ENCODE measurements at places on chromosomes 13 and 19.

GRCh38 chr13:20340759-20341171 is 108.6 kb upstream of the GJB6 start:
- no peak for DNase-seq

DNA sequence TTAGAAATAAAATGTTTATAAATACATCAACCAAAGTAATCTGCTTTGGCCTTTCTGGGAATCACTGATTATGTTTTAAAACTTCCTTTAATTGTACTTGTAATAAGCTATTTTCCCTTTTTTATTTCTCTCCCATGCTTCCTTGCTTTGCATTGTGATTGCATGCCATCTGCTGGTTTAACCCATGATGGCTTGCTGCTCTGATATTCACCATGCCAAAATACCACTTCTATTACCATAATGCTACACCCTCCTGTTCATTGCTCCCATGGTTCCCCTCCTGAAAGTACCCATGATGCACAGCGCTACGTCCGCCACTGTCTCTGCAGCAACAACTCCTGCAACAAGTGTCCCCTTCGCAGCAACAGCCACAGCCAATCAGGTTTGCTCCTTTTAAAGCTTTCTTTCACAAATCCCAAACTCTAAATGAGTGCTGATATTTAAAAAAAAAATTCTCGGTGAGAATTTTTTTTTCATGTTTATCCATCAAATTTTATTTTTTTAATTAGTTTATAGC is 67.7 kb upstream of the RAP2A start:
- no peak for DNase-seq

DNA sequence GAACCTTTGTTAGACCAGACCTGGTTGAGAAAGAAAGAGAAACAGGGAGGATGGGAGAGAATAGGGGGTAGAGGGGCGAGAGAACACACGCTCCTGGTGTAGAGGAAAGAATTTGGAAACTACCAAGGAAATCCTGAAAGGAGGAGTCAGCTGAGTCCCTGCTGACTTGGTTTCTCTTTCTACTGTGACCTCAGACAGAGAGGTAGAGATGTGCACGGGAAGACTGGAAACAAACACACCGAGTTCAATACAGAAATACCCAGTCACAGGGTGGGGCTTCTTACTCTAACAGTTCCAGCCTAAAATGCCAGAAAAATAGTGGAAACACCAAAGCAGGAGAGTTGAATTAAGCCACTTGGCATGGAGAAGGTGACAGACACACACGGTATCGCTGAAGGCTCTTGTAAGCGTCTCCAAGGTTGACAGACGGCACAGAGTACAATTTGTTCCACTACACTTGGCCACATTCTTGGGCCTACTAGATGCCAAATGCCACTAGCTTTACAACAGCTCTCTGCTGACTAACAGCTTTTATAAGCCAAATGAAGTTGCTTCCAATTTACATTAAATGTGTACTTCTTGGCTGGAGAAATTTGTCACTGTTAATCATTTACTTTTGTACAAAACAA is 28.1 kb downstream of the LATS2 start:
- DNase-seq, result peak; percentile 75

- DNase-seq, result no peak
These were observed 26.5 kb downstream of the ZNF607 start for GRCh38 chr19:37692956-37693620.

GRCh38 chr13:36528105-36528504 is 95.8 kb downstream of the CCNA1 start:
- DNase-seq, result no peak

DNA sequence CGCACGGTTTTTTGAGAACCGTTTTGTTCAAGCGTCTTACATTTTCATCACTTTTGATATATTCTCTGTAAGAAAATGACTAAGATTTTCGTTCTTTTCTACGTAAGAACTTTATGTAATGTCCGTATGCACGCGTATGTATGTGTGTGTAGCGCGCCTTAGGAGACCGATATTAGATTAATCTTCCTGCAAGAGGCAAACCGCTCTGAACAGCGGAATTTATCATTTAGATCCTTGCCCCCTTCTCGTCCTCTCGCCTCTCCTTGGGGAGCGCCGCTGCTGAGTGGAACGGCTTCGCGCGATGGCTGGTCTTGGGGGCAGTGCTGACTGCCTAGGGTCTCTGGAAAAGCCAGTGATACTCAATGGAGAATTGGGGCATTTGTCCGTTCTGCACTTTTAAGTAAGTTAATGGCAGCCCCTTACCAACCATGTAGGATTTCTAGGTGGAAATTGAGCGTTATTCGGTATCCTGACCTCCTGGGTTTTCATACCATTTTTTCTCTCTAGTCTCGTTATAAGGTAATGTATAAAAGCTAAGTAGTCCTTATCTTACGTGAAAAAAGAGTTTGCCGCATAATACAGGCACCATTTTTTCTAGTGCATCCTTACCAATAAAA is 4.7 kb downstream of the MAB21L1 start:
- DNase-seq, result no peak

- no peak for DNase-seq
These were observed 166.7 kb upstream of the TSHZ3 start for GRCh38 chr19:31515931-31516330.

DNA sequence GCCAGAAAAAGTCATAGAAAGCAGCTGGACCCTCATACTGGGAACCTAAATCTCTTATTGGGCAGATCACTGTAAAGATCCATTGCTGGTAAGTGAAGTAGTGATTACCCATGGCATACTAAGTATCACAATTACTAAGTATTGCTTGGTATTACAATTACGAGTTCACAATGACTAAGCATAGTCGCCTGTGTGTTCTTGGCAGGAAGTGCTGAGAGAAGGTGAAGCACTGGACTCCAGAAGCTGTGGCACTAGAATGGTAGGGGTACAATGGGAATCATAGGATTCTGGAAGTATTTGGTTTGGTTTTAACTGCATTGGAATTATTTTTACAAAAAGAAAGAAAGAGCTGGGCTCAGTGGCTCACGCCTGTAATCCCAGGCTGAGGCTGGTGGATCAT is 20.3 kb downstream of the LGALS16 start:
- DNase-seq, result no peak

GRCh38 chr13:55673910-55674309 is 1466.8 kb upstream of the PRR20A start:
- no peak for DNase-seq

DNA sequence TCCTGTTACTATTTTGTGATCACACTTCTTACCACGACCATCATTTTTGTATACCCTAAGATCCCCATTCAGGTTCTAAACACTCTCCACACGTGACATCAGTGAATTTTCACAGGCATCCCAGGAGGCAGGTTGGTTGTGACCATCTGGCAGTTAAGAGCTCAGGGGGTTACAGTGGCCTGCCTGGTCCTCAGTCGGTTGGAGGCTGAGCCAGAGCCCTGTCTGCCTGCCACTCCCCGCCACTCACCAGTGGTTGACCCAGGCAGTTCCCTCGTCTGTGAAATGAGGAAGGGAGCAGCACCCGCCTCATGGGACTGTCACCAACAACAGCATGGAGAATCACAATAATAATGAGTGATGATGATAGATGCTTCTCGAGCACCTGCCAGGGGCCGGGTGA is 36.4 kb upstream of the EHD2 start:
- no peak for DNase-seq

- no peak for DNase-seq
These were observed 13.1 kb upstream of the PDE4C start for GRCh38 chr19:18239303-18239702.

GRCh38 chr13:79604752-79605151 is 123.8 kb downstream of the NDFIP2 start:
- no peak for DNase-seq

DNA sequence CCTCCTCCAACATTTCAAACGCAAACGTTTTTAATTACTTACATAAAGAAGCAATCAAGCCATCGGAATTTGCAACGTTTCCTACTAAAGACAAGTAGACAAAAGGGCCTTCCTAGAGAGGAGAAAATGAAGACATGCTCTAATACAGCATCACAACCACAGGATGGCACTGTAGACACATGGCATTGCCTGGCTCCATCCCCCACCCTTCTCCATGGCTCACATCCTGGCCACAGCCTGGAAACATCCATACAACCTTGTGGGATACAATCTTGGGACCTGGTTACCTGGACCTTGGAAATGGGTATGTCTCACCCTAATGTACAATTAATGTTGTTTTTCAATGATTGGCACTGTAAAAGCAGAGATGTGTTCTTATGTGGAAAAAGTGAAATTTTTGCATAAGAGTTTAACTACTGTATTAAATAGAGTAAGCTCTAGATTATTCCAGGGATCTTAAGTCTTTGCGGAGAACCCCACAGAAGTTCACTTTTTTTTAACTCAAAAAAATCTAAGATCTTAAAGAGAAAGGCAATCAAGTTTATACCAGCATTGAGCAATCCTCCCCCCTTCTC is 21.5 kb downstream of the EBPL start:
- no peak for DNase-seq

DNA sequence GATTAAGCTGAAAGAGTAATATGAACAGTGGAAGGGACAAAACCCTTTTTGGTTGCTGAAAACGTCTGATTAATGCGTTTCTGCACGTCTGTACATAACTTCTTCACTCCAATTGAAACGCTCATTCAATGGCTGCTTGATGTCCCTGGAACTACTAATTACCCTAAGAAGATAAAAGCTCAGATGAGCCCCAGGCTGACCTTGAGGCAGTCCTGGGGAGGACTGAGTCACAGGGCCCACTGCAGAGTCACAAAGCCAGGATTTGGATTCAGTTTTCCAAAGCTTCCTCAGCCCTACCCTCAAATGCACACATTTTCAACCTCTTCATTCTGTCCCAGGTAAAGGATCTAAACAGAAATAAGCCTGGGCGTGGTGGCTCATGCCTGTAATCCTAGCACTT is 75.0 kb upstream of the FLT1 start:
- DNase-seq, result no peak

DNA sequence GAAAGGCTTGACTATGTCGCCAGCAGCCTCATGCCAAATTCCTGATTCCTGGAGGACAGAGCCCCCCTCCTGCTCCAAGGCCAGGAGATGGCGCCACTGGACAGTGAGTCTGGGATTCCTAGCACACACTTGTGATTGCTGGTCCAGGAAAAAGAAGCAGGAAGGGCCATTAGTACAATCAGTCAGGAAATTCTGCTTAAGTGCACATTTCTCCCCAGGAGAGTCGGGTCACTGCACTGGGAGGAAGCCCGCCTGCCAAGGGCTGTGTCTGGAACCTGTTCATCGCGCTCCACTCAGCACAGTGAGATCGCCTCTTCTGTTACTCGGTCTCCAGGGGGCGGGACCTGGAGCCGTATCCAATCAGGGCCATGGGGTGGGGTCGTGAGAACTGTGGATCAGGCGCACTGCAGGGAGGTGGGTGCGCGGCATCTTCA is 65.1 kb downstream of the ZNF823 start:
- peak; percentile 65 for DNase-seq

DNA sequence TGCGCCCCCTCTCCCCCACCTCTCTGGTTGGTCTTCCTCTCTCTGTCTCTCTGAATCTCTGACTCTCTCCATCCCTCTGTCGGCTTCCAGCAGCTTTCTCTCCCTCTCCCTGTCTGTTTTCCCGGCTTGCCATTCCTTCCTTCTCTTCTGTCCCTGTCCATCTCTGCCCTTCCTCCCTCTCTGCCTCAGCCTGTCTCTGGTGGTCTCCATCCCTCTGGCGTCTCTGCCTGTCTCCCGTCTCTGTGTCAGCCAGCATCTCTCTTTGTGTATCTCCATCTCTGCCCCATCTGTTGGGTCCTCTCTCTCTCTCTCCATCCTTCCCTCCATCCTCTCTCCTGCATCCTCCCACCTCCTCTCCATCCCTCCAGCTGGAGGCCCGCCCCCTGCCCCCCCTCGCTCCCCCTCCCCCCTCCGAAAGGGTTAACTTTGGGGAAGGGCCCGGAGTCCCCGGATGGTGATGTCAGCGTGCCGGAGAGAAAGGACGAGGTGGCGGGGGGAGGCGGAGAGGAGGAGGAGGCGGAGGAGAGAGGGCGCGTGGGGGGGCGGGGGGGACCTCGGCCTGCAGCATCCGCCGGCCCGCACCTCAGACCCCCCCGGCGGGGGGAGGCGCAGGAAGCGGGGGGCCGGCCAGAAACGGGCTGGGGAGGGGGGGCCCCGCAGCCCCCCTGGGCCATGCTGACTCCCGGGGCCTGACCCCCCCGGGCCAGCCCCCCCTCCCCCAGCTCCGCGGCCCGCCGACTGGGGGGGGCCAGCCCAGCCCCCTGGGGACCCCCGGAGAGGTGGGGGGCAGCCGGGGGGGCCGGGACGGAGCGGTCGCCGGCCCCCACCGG is at the start of gene BRSK1:
Gene BRSK1 (plus strand): TSS at position 450 of the 830 bp plus-strand sequence. CDS start 446 bp downstream, outside the sequence.
- DNase-seq, result peak; percentile 20

DNA sequence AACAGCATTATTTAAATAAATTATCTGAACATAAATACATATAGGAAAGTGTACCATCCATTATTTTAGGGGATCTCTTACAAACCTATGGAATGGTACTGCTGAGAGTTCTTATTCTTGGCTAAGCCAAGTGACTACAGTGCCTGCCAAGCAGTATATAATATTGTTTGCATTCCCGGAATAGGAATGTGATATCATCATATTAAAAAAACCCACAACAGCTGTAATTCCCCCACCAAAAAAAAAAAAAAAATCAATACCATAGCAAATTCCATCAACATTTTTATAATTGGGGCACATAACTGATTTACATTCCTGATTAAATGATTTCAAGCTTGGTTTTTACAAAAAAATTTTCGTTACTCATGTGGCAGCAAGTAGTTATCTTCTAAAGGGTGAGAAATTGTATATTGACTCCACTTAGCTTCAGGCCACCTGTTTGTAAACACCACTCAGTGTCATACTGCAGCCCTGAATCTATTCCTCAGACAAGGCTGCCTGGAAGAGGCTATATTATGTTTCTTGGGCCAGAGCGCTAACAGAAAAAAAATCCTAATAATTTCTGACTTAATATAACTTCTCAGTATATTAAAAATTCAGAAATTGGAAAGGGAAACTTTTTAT is 278.1 kb downstream of the DNAJC15 start:
- DNase-seq, result no peak

DNA sequence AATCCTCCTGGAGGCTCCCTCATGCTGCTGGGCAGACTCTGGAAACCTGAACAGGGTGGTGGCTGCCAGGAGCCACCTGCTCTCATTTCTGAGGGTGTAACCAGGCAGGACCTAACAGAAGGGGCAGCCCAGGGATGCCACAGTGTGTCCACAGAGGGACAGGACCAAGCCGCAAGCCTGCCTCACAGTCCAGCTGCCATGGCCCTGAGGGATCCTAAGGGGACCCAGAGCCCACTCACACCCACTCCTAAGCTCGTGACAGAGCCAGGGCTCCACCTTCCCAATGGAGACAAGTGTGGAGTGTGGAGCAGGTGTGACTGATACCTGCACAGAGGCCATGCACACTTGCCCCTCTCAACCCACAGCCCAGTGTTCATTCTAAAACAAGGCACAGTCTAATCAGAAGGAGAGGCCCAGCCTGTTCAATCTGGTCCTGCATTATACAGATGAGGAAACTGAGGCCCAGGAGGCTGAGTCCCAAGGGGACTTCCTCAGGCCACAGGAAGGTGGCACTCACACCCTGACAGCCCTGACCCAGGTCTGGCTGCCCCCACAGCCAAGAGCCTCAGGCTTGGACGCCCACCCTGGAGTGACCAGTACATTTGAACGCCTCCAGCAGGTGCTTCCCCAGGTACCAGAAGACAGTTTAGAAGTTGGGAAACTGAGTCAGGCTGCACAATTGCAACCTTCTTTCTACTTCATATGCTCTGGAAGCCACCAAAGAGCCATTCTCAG is 220.1 kb downstream of the TUBA3C start:
- DNase-seq, result no peak

- DNase-seq, result no peak
These were observed 168.8 kb upstream of the ZNF507 start for GRCh38 chr19:32176591-32176990.

- no peak for DNase-seq
These were observed 2101.7 kb upstream of the PCDH20 start for GRCh38 chr13:63517371-63517770.

GRCh38 chr19:33387351-33388230 is 14.1 kb downstream of the CEBPG start:
- DNase-seq, result peak; percentile 9

- no peak for DNase-seq
These were observed 46.3 kb downstream of the IRS2 start for GRCh38 chr13:109740121-109740520.
